Hematopoietic multipotent progenitor cell treated with erythropoietin and hydrocortisone succinate and interleukin-3 and kit ligand, for 8 days (in vitro differentiated cells): ENCODE measurements at places on chromosomes 3 and 15.

DNA sequence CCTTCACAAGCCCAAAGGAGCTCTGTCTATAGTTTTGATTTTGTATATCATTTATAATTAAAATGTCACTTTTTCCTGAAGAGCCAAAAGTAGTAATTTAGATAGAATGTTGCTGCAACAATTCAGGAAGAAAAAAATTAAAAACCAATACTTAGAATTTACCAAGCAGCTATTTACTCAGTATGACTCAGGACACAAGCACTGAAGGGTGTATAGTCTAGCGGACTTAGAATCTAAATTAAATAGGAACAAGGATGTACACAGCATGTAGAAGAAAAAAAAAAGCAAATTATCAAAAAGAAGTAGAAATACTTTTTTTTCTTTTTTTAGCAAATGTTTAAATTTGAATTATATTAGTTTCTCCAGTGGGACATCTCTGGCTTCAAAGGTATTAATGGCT, 31.6 kb downstream of the PGBD4 start:
- no peak for DNase-seq

DNA sequence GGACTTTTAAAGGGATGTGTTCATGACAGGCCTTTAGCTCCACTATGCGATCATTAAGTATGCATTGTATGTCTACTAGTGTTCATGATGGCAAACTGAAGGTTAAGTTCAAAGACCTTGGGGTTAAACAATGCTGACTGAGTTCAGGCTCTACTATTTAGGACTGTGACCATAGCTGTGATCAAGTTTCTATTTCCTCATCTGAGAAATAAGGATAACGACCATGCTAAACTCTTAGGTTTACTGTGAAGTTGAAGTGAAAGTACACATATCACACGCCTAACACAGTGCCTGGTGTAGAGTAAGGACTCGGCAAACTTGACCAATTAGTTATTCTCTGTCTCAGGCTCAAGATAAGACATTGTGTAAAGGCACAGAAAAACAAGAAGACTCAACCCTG, 243.2 kb downstream of the MBNL1 start:
- no peak for DNase-seq

DNA sequence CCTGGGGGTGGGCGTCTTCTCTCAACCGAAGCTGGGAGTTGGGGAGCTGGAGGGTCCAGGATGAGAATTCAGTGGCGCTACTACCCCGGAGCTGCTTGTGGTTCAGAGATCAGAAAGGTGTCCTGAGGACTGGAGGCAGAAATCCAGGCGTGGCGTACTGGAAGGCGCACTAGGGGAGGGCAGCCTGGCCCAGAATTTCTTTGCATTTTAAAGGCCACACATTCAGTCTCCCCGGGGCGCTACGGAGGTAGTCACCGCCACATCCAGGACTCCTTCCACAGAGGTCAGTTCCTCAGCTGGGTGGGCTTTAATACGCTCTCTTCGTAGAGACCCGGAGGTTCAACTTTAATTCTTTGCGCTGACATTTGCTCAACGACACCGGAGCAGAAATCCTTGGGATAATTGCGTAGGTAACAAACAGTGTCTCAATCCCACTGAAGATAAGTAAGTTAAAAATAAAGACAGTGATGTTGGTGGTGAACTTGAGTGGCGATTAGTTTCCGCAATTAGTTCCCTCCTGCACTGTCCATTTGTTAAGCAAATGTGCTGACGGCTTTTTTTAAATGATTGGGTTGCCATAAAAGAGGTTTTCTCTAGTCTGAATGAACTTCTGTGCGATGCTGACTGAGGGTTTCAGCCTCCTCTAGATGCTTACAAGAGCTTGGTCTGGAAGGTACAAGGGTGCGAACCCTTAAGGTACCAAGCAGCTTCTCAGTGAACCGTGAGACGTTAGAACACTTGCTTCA, 535 bp downstream of the MCTP2 start:
- DNase-seq, result peak; percentile 46

GRCh38 chr3:43353923-43354670, 67.8 kb downstream of the SNRK start:
- DNase-seq, result no peak

GRCh38 chr3:53161450-53161819, 426 bp downstream of the PRKCD start:
- DNase-seq, result no peak

DNA sequence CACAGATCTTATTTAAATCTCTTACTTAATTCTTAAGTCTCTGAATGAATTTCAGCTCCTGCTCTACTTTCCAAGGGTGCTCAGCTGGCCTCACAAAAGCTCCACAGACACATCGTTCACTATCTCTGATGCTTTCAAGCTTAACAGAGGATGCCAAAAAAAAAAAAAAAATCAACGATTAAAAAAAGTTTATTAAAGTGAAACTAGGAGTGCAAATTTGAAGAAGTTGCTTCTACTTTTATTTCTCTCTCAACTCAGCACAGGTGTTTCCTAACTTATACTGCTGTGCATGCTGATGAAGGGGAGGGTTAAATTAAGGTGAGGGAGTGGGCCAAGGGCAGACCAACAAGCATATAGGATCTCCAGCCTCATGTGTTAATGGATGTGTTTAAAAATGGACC, 157.2 kb downstream of the TIGIT start:
- no peak for DNase-seq

GRCh38 chr3:156108616-156109015, 11.8 kb upstream of the KCNAB1 start:
- DNase-seq, result no peak

GRCh38 chr15:99121691-99122410, 17.0 kb downstream of the SYNM start:
- DNase-seq, result no peak

- DNase-seq, result no peak
Measured at GRCh38 chr3:125165189-125165947, 47.2 kb downstream of the SLC12A8 start.

- no peak for DNase-seq
Measured at GRCh38 chr3:195717852-195718476, 2.8 kb upstream of the MUC20 start.

DNA sequence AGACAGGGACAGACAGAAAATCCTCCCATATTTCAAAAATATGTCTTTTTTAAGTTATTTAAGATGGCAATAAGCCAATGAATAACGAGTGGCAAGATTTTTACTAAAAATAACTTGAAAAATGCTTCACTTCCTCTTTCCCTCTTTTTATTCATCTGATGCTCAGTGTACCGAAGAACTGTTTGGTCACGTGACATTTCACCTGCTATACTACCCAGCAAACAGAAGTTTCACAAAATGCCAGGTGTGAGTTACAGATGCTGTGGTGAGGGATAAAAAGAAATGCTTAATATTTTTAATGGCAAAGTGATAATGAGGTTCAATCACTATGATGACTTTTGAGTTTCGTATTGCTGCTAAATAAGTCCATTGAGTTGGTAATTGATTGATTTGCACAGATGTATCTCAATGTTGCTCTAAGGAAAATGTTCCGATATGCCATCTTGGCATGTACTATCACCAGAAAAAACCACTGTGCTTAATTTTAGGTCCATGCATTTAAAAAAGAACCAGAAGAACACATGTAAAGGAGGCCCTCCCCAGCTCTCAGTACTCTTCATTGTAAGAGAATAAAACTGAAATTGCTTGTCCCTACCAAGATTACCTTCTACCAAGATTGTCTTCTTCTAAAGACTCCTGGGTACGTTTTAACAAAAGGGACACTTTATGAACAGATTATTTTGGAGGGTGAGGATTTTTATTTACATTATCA, 26.0 kb upstream of the SEC62 start:
- peak; percentile 25 for DNase-seq

- DNase-seq, result no peak
Measured at GRCh38 chr15:25742041-25742730, 120.9 kb downstream of the ATP10A start.

DNA sequence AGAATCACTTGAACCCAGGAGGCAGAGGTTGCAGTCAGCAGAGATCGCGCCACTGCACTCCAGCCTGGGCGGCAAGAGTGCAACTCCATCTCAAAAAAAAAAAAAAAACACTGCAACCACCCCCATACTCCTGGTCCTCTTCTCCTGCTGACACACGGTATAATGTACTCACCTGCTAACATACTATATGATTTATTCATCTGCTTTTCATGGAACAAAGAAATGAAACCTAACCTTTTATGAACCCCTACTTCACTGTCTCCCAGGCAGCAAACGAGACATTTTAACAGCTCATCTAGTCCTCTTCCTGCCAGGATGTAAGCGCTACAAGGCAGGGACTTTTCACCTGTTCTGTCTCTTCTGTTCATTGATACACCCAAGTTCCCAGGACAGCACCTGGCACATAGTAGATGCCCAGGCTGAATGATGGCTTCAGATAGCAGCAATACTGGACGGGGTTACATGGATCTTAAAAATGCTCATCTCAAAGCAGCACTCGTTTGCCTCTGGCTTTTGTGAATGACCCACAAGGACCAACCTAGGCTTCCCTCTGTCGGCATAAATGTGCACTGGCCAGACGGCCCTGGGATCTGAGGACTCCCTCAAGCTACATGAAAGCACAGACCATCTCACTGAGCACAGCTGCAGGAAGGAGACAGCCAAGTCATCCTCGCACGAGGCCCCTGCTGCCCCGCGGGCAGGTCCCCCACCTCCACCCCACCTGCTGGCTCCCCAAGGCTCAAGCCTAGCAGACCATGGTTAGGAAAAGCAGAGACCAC, 20.3 kb downstream of the XXYLT1 start:
- DNase-seq, result peak; percentile 53

GRCh38 chr3:190696777-190697501, 165.6 kb downstream of the GMNC start:
- DNase-seq, result peak; percentile 42

GRCh38 chr3:14262212-14262611, 83.6 kb downstream of the LSM3 start:
- DNase-seq, result no peak

GRCh38 chr15:70091726-70092463, 5.8 kb downstream of the TLE3 start:
- DNase-seq, result peak; percentile 87

GRCh38 chr3:42095540-42095939, 4.4 kb downstream of the TRAK1 start:
- no peak for DNase-seq

DNA sequence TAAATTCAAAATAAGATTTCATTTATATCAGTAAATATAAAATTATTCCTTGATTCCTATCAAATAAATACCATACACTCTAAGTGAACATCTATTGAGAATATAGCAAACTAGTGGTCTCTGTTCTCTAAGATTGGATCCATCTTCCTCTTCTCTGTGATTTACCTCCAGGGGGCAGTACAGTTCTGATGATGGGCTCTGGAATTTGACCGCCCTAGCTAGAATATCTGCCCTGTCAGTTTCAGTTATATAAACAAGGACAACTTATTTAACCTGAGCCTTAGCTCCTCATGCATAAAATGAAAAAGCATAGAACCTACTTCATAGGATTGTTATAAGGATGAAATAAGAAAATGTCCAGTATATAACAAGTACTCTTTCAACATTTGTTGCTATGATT, 171.1 kb upstream of the CCDC54 start:
- peak; percentile 50 for DNase-seq

- DNase-seq, result no peak
Measured at GRCh38 chr3:180898572-180898971, 13.9 kb upstream of the FXR1 start.

DNA sequence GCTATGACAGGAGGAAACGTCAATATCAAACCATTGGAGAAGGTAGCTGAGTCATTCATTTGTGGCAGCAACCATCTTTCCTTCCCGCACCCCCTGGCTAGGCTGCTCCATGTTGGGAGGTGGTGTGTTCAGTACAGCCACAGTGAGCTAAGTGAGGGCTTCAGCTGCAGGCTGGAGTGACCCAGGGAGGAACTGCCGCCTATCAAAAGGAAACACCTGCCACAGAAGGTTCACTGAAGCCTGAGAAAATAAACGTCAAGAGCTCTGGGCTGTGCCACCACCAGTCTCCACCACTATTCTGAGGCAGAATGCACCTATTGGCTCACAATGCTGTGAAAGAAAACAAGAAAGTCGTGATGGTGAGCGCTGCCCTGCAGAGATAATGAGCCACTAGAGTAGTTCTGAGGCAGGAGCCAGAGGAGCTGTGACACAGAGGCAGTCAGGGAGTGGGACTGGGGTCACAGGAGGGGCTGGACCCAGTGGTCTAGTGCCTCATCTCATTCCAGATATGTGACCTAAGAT, 34.8 kb upstream of the CD47 start:
- DNase-seq, result peak; percentile 96

- no peak for DNase-seq
Measured at GRCh38 chr3:115961380-115961779, 338.1 kb downstream of the GAP43 start.

DNA sequence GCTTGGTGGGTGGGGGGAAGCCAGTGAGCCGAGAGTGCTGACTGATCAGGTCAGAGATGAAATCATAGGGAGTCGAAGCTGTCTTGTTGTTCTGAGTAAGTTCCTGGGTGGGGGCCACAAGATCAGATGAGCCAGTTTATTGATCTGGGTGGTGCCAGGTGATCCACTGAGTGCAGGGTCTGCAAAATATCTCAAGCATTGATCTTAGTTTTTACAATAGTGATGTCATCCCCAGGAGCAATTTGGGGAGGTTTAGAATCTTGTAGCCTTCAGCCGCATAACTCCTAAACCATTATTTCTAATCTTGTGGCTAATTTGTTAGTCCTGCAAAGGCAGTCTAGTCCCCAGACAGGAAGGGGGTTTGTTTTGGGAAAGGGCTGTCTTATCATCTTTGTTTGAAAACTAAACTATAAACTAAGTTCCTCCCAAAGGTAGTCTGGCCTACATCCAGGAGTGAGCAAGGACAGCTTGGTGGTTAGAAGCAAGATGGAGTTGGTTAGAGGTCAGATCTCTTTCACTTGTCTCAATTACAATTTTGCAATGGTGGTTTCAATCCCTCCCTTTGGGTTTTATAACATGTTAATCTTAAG, 18.7 kb upstream of the MTMR14 start:
- DNase-seq, result no peak

- DNase-seq, result no peak
Measured at GRCh38 chr3:61983479-61983878, 389.9 kb downstream of the FEZF2 start.

DNA sequence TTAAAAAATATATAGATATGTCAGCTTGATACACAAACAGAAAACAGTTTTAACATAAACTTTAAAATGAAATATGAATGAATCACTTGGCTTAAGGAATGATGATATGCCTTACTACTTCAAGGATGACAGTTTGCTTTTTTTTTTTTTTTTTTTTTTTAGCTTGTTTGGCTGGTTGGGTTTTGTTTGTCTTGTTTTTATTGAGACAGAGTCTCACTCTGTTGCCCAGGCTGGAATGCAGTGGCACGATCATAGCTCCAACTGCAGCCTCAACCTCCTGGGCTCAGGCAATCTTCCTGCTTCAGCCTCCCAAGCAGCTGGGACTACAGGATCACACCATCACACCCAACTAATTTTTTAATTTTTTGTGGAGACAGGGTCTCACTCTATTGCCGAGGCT, 14.5 kb downstream of the LRRC2 start:
- no peak for DNase-seq
